SK-MEL-5 (cell line): ENCODE measurements at places on chromosomes 16 and 17.
A peak's percentile ranks its signal among the peaks of the same experiment; 100 is the strongest.

GRCh38 chr17:35468475-35468874, 19.9 kb upstream of the SLFN13 start:
- DNase-seq = no peak

DNA sequence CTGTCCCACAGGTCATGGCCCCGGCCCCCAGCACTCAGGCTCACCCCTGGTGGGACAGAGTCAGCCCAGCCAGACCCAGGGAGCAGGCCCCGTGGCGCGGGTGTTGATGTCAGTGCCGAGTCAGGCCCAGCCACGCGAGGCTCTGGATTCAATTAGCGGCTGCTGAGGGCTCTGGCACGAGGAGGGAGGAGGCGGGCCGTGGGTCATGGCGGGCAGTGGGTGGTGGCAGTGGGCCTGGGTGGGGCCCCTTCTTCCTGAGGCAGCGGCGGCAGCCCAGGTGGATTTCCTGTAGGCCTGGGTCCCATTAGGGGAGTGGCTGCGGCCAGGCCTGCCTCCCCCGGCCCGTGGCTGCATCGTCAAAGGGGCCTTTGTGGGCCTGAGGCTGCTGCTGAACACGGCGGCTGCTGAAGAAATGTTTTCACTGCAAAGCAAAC, 12.9 kb downstream of the VASN start:
- DNase-seq = no peak

DNA sequence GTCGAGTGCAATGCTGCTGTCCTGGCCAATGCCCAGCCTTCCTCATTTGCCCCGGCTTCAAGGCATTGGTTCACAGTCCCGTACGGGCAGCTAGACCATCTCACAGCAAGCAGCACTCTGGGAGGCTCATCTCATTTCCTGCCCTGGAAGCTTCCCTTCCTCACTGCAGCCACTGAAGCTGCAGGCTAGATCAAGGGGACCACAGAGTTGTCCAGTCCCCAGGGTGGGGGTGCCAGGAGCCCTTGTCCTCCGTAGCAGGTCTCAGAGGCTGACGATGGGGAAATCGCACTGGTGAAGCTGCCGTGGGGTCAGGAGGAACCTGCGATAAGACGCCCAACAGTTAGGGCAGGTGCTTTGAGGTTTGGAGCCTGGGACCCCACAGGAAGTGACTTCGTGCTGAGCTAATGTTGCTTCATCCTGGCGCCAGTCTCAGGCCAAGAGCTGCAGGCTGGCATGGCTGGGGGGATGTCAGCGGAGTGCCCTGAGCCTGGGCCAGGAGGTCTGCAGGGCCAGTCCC, at the start of gene SPNS3:
SPNS3 (plus strand) TSS at position 426 of the 517 bp plus-strand sequence; CDS start at position 454, 28 bp downstream.
- DNase-seq = no peak

- no peak for DNase-seq
These were observed 305.2 kb upstream of the IRX3 start for GRCh38 chr16:54591816-54592246.

DNA sequence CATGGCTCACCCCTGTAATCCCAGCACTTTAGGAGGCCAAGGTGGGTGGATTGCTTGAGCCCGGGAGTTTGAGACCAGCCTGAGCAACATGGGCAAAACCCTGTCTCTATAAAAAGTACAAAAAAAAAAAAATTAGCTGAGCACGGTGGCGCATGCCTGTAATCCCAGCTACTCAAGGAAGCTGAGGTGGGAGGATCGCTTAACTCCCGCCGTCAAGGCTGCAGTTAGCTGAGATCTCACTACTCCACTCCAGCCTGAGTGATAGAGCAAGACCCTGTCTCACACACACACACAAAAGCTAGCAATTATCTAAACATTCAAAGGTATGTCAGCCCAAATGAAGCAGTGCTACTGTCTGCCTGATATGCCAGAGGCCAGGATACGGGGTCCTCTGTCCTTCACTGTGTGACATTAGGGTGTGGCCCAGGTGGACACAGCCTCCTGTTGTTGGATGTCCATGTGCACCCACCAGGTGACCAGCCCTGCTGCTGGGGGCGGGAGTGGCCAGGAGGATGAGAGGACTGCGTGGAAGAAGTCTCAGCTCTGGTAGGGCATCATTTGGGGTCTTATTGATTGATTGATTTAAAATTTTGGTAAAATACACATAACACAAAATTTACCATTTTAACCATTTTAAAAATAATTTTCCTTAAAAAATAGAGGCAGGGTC, 3.9 kb downstream of the NLRC3 start:
- no peak for DNase-seq

DNA sequence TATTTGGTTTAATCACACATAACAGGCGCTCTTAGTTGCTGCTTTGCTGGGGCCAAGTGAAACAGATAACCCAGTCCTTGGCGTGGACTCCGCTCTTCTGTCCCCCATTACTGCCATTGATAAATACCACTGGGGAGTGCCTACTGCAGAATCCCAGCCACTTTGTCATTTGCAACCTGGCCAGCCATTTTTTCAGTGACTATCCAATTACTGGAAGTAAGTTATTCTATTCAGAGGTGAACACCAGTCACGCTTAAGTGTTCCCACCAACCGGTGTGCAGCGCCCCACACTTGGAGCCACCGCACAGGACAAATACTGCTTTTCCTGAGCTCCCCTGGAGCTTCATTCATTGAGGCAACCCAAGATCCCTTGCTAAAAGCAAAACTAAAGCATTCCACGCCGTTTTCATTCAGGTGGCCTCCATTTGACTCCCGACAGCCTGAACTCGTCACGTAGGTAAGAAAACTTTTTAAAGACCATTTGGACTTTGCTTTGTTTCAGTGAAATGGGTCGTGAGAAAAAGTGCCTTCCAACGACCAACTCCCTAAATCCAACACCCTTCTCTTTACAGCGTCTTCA, 1.8 kb downstream of the USP7 start:
- DNase-seq = no peak

DNA sequence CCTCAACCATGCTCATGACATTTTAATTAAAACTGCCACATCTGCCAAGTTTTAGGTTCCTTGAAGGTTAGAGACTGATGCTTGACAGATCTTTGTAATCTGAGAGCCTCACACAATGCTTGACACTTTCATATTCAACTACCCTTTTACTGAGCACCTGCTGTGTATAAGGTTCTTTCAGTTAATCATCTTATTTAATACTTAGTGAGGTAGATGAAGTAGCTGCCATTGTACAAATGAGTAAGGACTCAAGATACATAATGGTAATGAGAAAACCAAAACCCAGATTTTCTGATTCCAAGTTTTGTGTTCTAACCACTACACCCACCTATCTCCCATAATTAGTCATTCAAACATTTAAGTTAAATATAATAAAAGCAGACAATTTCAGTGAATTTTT, 35.4 kb upstream of the ARL6IP1 start:
- no peak for DNase-seq

GRCh38 chr17:78170692-78171590, 2.6 kb downstream of the SYNGR2 start:
- DNase-seq = no peak

DNA sequence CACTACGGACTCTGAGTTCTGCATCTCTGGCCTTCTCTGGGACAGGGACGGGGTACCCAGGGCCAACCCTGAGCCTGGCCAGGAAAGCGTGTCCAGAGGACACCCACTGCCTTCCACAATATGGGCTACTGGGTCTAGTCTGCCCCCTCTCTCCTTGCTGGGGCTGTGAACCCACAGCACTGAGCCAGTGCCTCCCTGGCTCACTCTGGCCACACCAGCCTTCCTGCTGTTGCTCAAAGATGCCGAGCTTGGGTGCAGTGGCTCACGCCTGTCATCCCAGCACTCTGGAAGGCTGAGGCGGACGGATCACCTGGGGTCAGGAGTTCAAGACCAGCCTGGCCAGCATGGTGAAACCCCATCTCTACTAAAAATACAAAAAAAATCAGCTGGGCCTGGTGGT, 24.8 kb downstream of the PITPNM3 start:
- no peak for DNase-seq

DNA sequence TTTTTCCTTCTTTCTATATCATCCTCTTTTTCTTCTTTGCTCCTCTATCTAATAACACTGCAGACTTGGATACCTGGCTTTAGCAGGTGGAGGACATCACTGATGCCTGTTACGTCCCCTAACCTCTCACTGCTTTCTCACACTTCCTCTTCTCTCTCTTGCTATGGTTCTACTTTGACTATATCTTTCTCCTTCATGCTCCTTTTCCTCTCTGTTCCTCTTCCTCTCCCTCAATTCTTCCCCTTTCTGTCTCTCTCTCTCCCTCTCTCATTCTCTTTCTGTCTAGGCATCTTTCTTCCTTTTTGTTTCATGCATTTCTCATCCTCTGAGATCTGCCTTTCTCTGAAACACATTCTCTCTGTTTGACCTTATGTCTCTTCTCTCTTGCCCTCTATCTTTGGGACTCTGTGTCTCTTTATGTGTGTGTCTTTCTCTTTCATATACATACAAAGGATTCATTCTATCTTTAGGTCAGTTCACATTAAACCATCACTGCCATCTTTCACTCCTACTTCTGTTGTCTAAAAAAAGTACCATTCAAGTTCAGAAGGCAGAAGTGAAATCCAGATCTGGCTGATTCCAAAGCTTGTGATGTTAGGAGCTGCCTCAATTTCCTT, 353.7 kb downstream of the SHISA9 start:
- DNase-seq = no peak

DNA sequence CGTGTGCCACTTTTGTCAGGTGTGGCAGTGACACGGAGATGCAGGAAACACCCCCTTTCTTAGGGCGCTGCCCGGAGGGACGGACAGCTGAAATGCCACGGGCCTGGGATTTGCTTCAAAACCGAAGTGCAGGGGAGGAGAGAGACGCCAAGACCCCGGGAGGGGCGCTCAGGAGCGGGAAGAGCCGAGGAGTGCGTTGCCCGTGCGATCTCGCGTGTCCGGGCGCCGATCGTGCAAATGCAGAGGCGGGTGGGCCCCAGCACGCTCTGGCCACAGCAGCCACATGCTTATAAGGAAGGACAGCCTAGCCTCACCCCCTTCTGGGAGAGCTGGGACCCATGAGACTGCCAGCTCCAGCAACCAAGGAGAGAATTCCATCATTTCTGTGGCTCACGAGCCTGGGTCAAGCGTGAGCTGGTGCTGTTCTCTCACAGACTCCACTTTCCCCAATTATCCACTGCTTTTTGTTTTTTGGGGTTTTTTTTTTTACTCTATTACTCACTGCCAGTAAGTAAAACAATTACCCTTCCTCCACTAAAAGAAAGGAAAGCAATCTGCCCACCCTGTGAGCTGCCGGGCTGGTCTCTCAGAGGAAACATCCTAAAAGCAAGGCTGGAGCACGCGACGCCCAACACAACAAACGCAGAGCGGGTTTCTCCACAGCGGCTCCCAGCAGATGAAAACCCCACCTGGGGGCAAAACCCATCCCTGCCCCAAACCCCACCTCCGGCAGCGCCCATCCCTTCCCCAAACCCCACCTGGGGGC, 27.2 kb upstream of the C16orf95 start:
- no peak for DNase-seq

DNA sequence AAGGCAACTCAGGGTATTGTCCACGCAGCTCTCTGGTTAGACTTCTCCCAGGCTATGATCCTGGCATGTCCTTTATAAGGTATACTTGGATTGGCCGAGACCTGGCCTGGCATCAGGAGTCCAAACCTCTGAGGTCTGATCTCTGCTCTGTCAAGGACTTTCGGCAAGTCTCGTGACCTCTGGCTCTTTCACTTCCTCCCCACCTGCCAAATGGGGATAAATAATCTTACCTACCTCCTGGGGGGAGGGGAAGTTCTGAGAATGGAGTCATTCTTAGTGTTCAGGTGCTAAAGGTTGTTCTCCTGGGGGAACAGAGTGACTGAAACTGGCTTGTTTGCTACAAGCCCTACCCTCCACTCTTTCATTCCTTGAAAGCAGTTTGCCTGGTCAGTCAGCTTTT, 7.6 kb downstream of the ATXN1L start:
- DNase-seq = no peak

DNA sequence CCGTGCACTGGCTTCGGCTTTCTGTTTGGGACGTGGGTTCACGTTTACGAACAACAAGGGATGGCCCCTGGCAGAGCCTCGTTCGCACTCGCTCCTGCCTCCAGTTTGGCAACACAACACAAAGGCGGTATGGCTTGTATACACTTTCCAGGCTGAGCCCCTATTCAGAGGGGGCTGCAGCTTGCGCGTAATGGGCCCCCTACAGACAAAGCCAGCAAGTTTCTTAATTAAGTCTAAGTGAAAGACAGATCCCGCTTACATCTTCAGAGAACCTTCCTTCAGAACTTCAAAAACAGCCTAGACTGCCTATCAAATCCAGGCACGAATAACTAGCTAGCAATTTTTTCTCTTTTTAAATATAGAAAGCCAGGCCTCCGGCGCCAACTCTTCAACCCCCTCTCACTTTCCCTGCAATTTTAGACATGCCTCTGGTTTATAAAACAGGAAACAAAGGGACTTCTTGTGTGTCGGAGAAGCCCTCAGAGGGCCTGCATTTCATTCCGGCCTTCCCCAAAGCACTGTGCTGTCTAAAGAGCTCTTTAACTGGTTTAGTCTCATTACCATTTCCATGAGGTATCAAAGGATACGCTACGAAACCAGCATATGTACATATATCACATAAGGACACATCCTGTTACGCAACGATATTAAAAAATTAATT, 244.9 kb downstream of the STX8 start:
- DNase-seq = peak; percentile 42

DNA sequence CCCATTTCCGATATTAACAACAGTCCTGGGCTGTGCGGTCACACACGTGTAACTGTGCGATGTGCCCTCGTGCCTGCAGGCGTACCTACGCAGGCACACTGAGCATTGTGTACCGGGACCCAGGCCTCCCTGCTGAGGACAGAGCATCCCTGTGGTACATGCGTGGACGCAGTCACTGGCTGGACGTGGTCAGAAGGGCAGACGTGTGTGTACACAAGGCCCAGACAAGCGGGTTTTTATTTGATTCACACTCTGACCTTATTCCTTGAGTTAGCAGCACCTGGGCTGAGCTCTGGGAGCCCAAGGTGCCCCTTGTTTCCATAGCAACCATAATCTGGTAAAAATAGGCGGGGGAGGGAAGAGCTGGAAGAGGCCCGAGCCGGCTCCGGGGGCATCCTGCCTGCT, 19.5 kb downstream of the RAP1GAP2 start:
- no peak for DNase-seq

GRCh38 chr17:28623696-28624095, 9.7 kb upstream of the RSKR start:
- DNase-seq = no peak

DNA sequence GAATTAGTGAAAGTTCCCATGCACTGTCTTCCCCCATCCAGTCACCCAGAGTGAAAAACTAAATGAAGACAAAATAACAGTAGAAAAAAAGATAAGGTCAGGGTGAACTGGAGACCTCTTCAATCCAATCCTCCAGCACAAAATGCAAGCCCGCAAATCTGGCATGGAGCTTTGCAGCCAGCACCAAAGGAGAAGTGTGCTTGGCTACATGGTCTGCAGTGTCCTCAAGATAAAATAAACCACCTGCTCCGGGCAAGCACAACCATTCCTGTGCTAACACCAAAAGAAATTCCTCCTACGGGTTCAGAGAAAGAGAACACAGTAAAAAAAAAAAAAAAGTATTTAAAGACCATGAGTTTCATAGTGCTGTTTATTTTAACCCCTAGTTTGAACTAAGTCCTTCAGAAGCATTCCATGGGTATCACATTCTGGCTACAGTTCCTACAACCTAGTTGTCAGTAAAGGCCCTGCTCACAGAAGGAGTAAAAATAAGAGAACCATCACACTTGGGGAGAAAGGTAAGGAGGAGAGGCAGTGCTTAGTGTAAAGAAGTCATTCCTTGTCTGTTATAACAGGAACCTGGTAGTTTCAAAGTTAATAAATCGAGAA, 109.1 kb downstream of the GAS7 start:
- no peak for DNase-seq
